ENCODE measurements at places on chromosomes 4 and X.

- no peak for DNase-seq
Observed at GRCh38 chrX:113726898-113727297, 857.0 kb upstream of the HTR2C start.

DNA sequence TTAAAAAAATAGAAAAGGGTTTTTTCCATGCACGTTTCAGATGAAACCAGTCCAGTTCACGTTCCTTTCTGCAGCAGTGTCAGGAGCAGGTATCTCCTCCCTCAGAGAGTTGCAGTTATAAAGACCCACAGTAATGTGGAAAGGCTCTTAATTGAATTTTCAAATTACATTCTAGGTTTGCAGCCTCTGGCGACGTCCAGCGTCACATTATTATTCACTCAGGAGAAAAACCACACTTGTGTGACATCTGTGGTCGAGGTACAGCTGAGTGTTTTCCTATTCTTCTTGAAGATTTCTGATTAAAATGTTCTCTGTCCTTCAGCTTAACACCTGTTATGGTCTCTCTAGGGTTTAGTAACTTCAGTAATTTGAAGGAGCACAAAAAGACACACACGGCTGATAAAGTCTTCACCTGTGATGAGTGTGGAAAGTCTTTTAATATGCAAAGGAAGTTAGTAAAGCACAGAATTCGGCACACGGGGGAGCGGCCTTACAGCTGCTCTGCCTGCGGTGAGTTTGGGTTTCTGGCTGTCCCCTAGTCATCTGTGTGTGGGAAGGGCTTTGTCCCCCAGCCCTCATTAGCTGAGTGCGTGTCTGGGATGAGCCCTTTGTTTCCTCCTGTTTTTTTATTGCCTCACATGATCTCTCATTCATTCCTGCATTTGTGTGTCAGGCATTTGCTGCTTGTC is 25.6 kb downstream of the ZBTB49 start:
- DNase-seq: no peak

GRCh38 chr4:152613841-152614721 is 65.7 kb downstream of the TMEM154 start:
- DNase-seq: no peak

- DNase-seq: no peak
Observed at GRCh38 chr4:139175646-139176301, 1.2 kb downstream of the ELF2 start.

DNA sequence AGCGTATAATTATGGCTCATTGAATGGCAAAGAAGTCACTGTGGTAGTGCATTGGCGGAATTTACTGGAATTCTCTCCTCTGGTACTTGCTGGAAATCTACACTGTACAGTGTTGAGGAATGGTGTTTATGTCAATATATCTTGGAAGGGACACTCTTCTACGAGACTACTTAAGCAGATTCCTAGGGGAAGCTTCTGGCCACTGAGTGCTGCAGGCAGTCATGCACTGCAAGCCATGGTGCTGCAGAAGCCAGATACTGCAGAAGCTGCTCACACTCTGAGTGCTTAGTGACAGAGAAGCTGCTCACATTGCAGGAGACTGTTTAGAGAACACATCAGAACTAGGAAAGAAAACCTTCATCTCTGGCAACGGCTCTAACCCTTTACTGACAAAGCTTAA is 725.0 kb downstream of the CCSER1 start:
- no peak for DNase-seq

GRCh38 chr4:144903953-144904711 is 193.9 kb downstream of the ANAPC10 start:
- DNase-seq: no peak

DNA sequence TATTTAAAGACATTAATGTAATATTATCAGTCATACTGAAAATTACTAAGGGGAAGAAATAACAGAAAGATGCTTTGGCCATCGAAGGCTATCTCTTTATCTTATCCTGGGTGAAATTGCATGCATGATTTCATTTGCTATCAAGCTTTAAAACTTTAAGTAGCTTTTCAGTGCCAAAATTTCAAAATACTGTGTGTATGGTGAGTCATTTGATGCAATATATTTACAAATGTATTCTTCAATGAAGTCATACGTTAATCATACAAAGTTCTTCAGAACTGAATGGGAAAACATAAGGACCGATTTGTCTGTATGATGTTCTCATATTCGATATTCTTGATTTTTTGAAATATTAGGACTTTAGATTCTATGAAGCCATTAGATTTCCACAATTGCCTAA is 1295.8 kb upstream of the AGA start:
- no peak for DNase-seq

GRCh38 chr4:105116616-105117319 is 29.9 kb upstream of the TET2 start:
- DNase-seq: no peak

DNA sequence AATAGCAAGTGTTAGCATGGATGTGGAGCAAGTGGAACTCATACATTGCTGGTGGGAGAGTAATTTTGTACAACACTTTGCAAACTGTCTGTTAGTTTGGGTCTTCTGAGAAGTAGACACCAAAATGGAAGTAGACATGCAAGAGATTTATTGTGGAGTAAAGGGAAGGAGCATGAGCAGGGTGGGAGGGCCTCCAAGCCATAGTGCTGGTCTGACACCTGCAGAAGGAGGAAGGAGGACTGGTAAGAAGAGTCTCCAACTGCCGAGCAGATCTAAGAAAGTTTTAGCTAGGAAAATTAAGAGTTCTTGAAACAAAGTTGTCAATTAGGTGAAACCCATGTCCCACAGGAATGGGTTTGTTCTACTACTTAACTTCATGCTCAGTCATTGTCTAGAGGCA is 64.0 kb upstream of the DDIT4L start:
- no peak for DNase-seq

GRCh38 chr4:115973768-115974167 is 860.3 kb upstream of the NDST4 start:
- DNase-seq: no peak

DNA sequence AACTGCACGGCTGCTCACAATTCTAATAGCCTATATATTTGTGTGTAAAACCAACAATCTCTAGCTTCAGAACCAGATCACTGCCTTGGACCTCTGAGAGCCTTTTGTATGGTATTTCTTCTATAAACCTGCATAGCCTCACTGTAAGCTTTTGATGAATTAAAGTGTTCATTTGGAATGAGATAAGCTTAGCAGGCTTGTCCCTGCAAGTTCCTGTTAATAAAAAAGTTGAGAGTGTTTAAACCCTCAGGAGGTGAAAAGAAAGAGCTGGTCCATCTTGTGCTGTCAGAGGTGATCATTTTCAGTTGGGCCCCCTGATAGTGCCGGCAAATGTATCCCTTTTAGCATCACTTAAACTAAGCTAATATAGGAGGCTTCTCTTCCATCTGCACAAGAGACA is 191.8 kb downstream of the GPC3 start:
- DNase-seq: no peak

- no peak for DNase-seq
Observed at GRCh38 chr4:78742300-78742699, 33.9 kb upstream of the BMP2K start.

DNA sequence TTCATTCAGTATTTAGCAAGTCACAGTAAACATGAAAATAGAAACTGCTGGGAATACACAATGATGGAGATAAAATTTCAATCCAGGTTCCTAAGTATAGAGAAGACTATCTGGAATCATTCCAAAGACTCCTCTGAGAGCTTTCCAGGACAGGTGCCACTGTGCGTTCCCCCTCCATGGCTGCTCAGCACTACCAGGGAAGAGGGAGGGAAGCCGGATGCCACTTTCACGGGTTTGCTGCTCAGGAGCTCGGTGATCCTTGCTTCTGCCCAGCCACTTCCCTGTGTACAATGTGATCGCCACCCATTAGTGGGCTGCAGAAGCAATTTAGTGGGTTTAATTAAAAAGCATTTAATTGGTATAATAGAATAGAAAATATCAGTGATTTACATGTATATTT is 94.5 kb downstream of the FNIP2 start:
- DNase-seq: no peak

- DNase-seq: no peak
Observed at GRCh38 chr4:38136604-38137003, 176.4 kb downstream of the PTTG2 start.

DNA sequence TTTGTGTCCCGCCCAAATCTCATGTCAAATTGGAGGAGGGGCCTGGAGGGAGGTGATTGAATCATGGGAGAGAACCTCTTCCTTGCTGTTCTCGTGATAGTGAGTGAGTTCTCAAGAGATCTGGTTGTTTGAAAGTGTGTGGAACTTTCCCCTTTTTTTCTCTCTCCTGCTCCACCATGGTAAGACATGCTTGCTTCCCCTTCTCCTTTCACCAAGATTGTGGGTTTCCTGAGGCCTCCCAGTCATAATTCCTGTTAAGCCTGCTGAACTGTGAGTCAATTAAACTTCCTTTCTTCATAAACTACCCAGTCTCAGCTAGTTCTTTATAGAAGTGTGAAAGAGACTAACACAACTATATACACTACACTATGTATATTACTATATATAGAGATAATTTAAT is 697.8 kb upstream of the HS3ST1 start:
- DNase-seq: peak; percentile 9

DNA sequence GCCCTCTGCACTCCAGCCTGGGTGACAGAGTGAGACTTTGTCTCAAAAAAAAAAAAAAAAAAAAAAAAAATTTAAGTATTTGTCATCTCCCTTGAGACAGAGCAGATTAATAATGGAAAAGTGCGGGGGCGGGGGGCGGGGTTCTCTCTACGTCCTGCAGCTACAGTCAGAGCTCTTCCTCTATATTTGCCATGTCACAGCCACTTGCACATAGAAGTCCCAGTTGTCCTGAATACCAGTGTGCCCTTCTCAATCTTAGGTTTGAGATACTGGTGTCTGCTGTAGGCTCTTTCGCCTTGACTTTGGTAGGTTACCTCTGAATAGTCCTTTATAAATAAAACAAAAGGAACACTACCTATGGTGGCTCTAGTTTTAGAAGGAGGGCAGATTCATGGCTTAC is 237.8 kb upstream of the PGRMC2 start:
- no peak for DNase-seq

GRCh38 chr4:138961664-138962063 is 53.9 kb upstream of the NOCT start:
- no peak for DNase-seq

DNA sequence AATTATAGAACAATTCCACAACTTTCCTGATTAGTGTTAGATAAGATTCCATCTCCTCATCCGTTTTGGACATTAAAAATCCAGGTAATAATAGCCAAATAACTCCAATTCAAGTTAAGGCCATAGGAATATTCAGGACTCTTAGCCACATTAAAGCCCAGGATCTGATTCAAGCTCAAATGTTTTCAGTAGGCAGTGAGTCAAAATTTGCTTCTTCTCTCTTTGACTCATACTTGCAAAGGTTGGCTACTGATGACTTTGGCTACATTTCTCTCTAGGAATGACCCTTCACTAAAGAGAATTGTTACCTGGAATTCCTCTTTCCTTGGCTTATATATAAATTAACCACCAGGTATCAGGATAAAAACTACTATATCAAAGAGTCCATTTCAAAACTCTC is 354.9 kb upstream of the HS3ST1 start:
- no peak for DNase-seq

GRCh38 chr4:107330916-107331315 is 294.8 kb upstream of the DKK2 start:
- no peak for DNase-seq

DNA sequence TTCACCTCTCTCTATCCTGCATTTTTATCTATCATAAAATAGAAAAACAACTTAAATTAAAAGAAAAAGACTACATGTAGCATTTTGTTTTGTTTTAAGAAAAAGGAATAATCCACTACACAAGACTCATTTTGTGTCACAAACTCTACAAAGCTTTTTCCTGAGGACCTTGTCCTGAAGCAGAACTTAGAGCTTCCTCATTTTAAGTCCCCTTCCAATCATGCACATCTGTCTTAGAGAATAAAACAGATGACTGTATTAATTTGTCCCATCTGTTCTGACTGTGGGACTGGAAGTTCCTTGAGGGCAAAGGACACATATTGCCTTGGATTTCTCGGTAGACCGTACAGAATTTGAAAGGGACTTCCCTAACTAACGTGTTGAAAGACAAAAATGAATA is 218.5 kb downstream of the COL25A1 start:
- no peak for DNase-seq

DNA sequence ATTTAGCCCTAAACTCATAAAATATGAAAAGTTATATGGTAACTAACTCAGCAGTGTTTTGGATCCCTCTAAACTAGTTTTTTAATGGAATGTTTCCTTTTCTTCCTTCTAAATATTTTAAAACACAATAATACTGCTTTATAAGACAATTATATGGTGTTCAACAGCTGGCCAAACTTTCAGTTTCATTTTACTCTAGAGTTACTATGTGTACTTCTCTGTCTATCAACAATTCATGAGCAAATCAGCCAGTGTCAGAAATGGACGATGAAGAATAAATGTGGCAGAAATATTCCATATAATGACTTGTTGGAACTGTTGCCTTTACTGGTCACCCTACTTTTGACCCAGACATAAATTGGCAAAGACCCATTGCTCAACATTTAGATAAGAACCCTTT is 64.8 kb upstream of the CXXC4 start:
- DNase-seq: no peak

- DNase-seq: no peak
Observed at GRCh38 chr4:187184508-187184907, 460.9 kb upstream of the FAT1 start.

DNA sequence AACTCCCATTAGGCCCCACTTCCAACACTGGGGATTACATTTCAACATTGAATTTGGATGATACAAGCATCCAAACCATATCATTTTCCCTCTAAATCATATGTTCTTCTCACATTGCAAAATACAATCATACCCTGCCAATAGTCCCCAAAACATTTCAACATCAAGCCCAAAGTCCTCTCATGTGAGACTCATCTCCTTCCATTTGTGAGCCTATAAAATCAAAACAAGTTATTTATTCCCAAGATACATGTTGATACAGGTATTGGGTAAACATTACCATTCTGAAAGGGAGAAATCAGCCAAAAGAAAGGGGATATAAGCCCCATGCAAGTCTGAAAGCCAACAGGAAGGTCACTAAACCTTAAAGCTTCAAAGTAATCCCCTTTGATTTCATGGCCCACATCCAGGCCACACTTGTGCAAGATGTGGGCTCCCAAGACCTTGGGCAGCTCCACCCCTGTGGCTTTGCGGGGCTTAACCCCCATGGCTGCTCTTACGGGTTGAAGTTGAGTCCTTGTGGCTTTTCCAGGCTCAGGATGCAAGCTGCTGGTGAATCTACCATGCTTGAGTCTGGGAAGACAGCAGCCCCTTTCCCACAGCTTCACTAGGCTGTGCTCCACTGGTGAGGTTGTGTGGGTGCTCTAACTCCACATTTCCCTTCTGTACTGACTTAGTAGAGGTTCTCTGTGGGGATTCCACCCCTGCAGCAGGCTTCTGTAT is 40.6 kb upstream of the SERTM2 start:
- DNase-seq: no peak

DNA sequence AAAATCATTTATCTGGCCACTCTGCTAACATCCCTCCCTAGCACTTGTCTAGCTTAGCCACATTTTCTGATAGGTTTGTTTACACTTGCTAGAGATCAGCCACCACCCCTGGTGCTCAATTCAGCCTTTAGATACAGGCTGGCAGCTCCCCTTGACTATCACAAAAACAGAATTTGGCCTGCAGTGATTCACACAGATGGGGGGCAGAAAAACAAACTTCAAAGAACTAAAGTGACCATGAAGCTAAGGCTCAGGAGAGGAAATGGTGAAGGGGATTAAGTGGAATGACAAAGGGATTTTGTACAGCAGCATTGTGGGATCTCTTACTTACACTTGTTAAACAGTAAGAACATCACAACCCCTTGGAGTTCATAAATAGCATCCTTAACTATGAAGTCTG is 1718.0 kb upstream of the PCDH7 start:
- no peak for DNase-seq
